IgD-negative memory B cell (primary cell): ENCODE measurements at places on chromosomes 5 and 9. TPM values are rescaled to one million over a fixed set of nuclear protein-coding genes. Genes with fewer than 3 reads are reported as not detected.

The ZDHHC11 gene
- not detected for polyA plus RNA-seq

The LCN6 gene
- polyA plus RNA-seq: not detected

The INVS gene
- 12.7 TPM for polyA plus RNA-seq

The LCN15 gene
- polyA plus RNA-seq: not detected

The FOXD4L5 gene
- polyA plus RNA-seq: not detected

The PTPRD gene
- not detected for polyA plus RNA-seq

The TCF7 gene
- 41.7 TPM for polyA plus RNA-seq

The GADD45G gene
- 1.1 TPM for polyA plus RNA-seq

The FGF18 gene
- polyA plus RNA-seq: not detected

The TNPO1 gene
- polyA plus RNA-seq: 40.9 TPM

The EIF4E1B gene
- not detected for polyA plus RNA-seq

The MEIKIN gene
- polyA plus RNA-seq: not detected

The SYK gene
- 314 TPM for polyA plus RNA-seq

The GFPT2 gene
- 0.19 TPM for polyA plus RNA-seq

The SNAPC4 gene
- polyA plus RNA-seq: 3.8 TPM

The FOXD4L6 gene
- polyA plus RNA-seq: not detected

The GABBR2 gene
- not detected for polyA plus RNA-seq

The SLC9A3 gene
- polyA plus RNA-seq: 1.2 TPM

The LRRTM2 gene
- polyA plus RNA-seq: not detected

The CEL gene
- not detected for polyA plus RNA-seq

The NDUFS6 gene
- polyA plus RNA-seq: 66.5 TPM

The IRX4 gene
- not detected for polyA plus RNA-seq
